ENCODE measurements at places on chromosomes 11 and 22.

DNA sequence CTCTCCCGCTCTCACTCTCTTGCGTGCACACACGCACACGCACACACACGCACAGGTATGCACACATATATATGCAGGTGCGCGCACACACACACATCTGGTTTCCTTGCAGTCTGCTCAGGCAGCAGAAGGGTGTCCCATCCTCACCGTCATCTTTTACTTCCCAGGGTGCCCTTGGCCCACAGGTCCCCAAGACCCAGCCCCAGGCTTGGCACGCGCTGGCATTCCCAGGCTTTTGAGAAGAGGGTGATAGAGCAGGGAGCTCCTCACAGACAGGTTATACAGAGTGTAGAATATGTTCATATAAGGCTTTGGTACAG, 52.0 kb upstream of the SPATA19 start:
- DNase-seq, result no peak

GRCh38 chr11:67356864-67357561, 3.7 kb upstream of the POLD4 start:
- peak; percentile 78 for DNase-seq

- peak; percentile 15 for DNase-seq
Observed at GRCh38 chr11:2465202-2466068, 20.6 kb downstream of the KCNQ1 start.

- DNase-seq, result no peak
Observed at GRCh38 chr11:2830030-2830812, 55.4 kb downstream of the CDKN1C start.

GRCh38 chr11:74650498-74650897, 58.1 kb downstream of the POLD3 start:
- no peak for DNase-seq

DNA sequence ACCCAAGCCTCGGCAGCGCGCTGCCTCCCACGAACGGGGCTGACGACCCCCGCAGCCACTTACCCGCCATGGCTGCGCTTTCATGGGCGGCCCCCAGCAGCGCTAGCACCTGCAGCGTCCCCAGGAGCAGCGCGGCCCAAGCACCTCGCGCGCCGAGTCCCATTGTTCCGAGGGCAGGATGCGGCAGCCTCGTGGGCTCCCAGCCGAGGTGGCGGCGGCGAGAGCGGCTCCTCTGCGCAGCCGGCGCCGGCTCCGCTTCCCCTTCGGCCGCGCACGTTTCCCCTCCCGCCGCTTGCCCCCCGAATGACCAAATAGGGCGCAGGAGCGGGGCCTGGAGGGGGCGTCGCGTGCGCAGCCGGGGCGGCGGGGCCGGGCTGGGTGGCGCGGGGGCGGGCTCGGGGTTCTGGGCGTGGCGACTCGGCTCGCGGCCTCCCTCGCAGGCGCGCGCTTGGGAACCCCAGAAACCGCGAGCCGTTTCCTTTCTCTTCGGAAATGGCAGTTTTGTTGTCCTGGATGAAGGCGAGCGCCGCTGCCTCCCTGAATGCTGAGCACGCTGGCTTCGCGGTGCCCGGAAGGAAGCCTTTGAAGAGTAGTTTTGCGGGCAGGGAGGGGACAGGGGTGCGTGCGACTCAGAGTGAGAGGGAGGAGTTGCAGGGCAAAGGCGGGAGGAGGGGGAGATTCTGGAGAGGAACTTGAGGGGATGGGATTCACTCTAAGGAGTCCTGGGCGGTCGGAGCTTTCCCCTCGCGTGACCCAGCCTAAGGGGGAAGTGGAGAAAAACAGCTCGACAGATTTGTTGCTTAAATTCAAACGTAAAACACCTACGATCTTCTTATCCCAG, at the start of gene TMEM123:
TMEM123 (minus strand) TSS at position 305 of the 841 bp plus-strand sequence; CDS start at position 163, 142 bp downstream.
- DNase-seq, result peak; percentile 92

- peak; percentile 77 for DNase-seq
Observed at GRCh38 chr11:46361283-46362155, 14.3 kb downstream of the DGKZ start.

- DNase-seq, result no peak
Observed at GRCh38 chr11:58497951-58498350, 10.0 kb downstream of the OR5B21 start.

DNA sequence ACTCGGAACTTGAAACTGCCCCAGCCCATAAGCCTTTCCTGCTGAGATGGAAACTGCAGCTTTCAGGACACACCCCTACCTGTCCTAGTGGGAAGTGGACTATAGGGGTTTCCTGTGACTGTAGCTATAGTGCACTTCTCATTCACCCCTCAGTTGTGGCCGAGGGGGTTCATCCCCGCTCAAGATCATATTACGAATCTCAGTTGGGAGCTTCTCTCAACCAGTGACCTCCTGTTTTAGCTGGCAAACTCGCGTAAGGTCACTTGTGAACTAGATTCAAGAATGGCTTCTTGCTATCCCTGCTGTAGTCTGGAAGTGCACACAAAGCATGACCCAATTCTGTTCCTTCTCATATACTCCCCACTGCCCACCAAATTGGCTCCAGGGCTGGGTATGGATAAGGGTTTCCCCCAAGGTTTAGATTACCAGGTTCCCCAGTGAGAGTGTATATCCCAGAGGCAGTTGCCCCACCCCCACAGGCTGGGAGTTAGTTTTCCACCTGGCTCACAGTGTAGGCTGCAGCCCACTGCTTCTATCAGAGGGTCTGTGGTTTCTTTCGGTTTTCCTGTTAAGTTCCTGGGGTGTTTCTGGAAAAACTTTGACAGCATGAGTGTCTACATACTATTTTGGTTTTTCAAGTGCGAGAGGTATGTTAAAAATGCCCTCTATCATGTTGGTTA, 812.9 kb downstream of the JRKL start:
- no peak for DNase-seq

- DNase-seq, result no peak
Observed at GRCh38 chr11:7892059-7892699, 38.9 kb downstream of the OR10A6 start.
